ENCODE measurements at places on chromosomes 7 and 10.

- DNase-seq = no peak
These were observed 533.7 kb upstream of the IGFBP3 start for GRCh38 chr7:46454816-46455215.

GRCh38 chr10:24292304-24293293 lies 83.7 kb downstream of the KIAA1217 start:
- no peak for DNase-seq

DNA sequence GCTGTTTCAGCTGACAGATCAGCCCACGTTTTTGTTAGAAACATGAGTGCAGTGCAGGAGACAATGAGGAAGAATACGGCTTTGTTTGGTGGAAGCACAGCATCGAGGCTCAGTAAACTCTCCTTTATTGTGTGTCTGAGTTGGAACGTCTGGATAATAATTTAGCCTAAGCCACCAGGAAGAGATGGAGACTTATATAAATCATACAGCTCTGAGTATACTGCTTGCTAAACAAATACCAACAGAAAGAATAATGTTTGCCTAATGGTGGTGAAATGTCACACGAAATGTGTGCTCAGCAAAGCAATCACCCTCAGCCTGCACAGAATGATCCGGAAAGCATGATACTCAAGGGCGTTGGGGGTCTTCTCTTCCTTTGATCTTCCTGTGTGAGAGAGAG lies 664.1 kb upstream of the ADARB2 start:
- no peak for DNase-seq

DNA sequence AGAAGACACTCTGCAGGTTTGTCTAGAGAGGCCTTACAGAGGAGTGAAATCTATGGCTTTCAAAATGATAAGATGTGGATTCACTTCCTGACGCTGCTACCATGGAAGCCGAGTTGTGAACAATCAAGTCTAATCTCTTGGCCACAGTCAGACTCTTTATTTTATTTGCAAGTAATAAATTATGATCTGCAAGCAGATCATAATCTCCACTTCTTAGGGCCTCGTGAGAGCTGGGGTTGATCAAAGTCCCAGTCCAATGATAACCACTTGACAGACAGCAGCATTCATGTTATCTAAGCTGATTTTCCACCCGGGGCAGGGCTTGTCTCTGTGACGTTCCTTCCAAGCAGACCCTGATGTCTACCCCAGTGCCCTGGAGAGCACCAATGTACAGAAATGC lies 776.4 kb upstream of the AUTS2 start:
- no peak for DNase-seq

- no peak for DNase-seq
These were observed 171.1 kb upstream of the KLF6 start for GRCh38 chr10:3955955-3956617.

DNA sequence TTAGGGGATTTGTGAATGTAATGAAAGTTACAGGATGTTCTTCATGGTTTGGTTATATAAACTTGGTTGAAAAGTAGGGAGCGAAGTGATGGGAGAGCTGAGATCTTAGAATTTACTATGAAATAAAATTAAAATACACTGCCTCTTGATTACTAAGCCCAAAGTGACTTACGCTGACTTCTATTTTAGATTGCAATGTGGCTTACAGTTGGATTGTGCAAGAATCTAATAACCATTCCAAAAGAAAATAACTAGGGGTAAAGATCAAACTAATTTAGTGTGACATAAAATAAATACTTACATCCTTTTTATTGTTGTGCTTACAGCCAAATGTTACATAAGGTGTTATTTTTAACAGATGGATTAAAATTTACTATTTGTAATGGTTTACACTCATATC lies 15.3 kb downstream of the WNT16 start:
- no peak for DNase-seq

DNA sequence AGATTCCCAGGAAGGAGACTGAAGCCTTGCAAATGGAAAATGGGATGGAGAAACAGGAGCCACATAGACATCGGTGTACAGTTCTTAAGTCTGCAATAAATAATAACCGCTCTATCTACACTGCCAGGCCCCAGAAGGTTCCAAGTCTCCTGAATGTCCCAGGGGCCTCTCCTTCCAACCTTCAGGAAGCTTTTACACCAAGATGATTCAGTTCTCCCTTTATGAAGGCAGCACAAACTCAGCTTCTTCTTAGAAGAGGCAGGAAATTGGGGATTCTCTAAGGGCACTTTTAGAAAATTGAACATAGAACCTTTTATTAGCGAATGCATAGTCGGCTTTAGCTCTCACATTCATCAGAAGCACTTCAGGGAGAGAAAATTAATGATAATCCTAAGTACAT lies 130.8 kb upstream of the LYZL1 start:
- no peak for DNase-seq

DNA sequence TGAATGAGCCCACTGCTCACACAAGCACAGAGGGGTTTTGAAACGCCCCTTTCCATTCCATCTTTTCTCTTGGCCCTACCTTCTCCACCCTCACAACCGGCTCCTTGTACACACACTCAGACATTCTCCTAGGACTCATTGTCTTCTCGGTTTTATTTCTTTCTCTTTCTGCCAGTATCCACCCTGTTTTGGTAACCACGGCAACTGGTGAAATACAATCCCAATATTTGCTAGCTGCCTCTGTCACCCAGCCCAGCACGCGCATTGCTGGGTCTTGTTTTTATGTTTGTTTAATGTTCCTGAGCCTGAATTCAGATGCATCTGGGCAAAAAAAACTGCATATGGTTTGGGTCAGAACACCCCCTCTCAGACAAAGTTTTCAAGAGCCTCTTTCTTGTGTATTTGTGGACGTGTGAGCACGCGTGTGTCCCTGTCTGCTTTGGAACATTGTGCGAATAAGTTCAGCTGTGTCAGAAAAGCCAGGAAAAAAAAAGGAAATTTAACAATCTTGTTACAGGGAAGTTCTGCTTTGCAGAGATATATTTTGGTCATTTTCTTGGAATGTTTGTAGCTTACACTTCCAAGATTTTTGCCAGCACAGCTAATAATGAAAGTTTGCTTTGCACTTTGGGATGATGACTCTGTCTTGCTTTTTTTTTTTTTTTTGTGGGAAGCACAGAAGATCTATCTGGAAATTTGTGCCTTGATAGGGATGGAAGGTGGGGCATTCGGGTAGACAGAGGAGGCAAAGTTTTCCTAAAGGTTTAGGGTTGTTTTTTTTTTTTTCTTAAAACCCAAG lies 225.9 kb downstream of the TRIL start:
- no peak for DNase-seq

Data from chondrocyte (in vitro differentiated cells).